AG20443 (cell line): ENCODE measurements at places on chromosomes 7 and 10.
A peak's percentile ranks its signal among the peaks of the same experiment; 100 is the strongest.

DNA sequence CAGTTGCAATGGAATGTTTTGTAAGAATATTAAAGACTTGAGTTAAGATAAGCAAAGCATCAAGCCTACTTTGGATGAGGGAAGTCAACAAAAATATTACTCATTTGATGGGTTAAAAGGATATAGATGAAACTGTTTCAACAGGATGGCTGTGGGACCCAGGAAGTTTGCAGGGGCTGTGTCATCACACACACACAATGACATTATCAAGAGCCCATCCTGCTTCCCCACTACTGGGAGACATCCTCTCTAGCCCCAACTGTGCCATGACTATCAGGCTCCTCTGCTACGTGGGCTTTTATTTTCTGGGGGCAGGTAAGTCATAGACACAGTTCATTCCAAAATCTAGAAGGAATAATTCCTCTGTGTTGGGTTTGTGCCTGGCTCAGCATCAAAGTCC lies 78.8 kb upstream of the PRSS1 start:
- DNase-seq: no peak

DNA sequence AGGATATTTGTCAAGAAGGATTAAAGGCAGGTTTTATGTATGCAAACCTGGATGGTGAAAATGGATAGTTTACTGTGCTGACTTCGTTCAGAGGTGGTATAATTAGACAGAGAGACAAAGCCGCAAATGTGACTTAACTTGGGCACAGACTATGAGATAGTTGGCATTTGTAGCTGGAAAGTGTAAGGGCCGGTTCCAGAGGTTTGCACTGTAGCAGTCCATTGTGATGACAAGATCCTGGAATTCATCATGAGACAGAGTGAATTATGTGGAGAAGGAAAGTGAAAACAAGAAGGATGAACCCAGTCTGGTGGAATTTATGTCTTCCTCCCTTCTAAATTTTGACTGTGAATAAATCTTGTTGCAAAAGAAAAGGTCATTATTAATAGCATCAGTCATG lies 139.0 kb downstream of the CNTNAP2 start:
- no peak for DNase-seq

GRCh38 chr7:83020161-83020560 lies 142.5 kb downstream of the PCLO start:
- no peak for DNase-seq

- DNase-seq: peak; percentile 84
Measured at GRCh38 chr7:151245360-151246101, 3.0 kb downstream of the SMARCD3 start.

GRCh38 chr7:140059273-140060242 lies 3.2 kb downstream of the PARP12 start:
- peak; percentile 66 for DNase-seq

GRCh38 chr7:27423290-27423689 lies 180.7 kb downstream of the EVX1 start:
- no peak for DNase-seq

GRCh38 chr10:62162261-62162981 lies 106.2 kb downstream of the RTKN2 start:
- no peak for DNase-seq

DNA sequence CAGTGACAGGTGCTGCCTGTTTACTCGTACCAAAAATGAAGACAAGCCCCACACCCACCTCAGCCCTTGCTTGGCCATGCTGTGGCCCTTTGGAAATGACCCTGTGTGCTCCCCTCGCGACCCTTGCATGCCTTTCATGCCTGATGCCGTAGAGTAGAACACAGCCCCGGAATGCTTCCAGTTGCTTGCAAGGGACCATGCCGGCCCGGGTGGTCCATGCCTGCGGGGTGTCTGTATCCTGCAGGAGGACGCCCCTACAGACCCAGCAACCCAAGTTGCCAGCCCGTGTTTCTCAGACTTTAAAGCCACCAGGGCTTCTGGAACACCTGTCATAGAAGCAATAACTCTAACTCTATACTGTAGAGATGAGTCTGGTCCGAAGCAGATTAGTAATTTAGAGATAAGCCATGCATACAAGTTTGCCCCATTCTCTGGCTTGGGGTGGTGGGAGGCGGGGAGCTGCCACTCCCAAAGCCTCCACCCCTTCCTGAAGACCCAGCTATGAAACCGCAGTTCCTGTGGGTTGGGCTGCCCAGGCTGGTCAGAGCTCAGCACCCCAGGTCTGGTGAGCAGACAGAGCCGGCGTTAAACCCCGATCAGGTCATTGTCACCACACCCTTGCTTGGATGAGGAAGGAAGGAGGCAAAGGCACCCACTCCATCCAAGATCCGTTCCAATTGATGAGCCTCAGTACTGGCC lies 143.5 kb downstream of the ADCY1 start:
- no peak for DNase-seq

DNA sequence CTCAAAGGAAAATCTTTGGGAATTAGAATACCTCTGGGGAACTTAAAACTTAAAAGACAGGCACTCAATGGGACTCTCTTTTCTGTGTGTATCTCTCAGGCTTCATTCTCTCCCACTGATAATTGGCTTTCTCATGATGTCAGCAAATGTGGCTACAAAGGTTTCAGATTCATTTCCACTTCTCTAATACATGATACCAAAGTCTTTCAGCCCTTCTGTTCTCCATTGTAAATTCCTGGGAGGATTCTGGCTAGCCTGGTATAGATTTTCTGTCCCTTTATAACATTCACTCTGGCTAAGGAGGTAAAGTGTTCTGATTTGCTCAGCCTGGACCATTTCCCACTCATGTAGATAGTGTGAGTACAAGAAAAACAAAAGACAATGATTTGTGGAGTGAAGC lies 606.2 kb downstream of the PCDH15 start:
- DNase-seq: no peak

GRCh38 chr10:8146650-8147049 lies 92.2 kb downstream of the GATA3 start:
- no peak for DNase-seq

DNA sequence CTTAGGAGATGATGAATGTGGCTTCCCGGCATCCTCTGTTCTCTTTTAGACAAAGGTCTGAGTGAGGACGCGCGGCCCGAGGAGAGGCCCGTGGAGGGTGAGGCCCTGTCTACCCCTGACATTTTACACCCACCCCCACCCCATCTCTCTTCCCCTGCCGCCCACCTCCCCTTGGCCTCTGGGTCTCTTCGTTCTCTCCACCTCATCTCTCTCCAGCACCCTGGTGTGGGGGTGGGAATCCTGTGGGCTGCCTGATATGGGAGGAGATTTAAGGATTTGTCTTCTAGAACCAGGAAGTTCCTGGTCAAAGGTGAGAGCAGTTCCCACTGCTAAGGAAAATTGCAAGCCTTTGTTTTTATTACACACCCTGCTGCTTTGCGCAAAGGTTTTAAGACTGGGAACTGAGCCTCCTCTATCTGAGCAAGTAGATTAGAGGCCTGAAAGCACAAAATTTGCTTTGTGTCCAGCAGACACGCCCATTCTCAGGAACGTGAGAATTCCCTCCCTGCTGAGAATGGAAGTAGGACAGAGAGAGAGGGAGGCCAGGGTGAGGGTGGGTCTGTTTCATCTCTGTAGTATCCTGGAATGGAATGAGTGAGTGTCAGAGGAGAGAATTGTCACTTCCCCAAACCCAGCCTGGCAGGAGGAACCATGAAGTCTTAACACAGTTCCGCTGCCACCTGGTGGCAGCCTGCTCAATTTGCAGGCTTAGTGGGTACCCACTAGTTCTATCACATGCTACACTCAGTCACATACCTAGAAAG lies 91.2 kb downstream of the GTF2IRD1 start:
- DNase-seq: peak; percentile 53

- DNase-seq: no peak
Measured at GRCh38 chr7:35253460-35253709, 515 bp downstream of the TBX20 start.

GRCh38 chr7:138429577-138430250 lies 30.3 kb upstream of the TRIM24 start:
- no peak for DNase-seq

GRCh38 chr7:85234730-85235129 lies 47.9 kb upstream of the SEMA3D start:
- no peak for DNase-seq

- DNase-seq: no peak
Measured at GRCh38 chr7:121505540-121506182, 109.6 kb upstream of the FAM3C start.

- DNase-seq: peak; percentile 37
Measured at GRCh38 chr10:43048301-43049051, 28.4 kb upstream of the RET start.

GRCh38 chr7:53035499-53036412 lies at the start of gene POM121L12:
Gene POM121L12 (plus strand): TSS chr7:53035633. CDS start chr7:53035672, 39 bp downstream.
- DNase-seq: no peak

DNA sequence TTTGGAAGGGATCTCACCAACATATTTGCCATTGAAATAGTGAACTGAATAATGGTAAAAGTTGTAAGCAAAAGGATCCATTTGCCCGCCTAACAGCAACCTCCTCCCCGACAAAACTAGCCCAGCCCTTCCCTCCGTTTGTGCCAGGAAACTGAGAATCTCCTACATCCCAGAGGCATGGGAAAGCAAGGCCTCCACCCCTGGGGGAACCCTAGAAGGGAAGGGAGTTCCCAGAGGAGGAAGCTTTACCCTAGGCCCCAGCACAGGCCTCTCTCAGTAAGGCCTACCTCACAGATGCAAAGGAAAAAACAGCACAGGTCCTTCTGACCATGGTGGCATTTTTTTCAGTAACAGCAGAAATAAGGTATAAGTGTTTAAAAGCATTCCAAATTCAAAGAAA lies 229.7 kb downstream of the ELMO1 start:
- no peak for DNase-seq

GRCh38 chr7:95018021-95018420 lies 110.6 kb downstream of the PPP1R9A start:
- DNase-seq: peak; percentile 9

GRCh38 chr10:14687340-14687739 lies 87.4 kb downstream of the FAM107B start:
- no peak for DNase-seq

DNA sequence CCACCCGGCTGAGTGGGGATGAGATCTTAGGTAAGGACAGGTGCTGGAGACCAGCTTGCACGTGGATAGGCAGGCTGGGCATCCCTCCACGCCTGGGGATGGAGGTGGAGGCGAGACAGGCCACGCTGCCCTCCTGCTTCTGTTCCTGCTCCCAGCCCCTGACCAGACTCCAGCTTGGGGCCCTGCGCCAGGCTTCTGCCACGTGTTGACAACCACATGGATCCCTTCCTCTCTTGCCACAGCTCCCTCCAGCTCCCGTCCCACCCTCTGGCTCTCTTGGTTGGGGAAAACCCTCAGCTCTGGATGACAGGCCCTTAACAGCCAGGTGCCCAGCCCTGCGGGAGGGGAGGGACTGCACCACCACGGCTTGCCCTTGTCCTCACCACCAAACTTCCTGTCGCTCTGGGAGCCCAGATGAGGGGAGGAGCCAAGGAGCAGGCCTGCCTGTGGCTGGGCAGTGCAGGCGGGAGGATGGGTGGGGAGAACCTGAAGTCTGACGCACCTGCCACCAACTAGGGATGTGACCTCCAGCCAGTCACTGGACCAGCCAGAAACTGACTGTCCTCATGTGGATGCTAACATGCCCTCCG lies 36.0 kb downstream of the KCNH2 start:
- no peak for DNase-seq

DNA sequence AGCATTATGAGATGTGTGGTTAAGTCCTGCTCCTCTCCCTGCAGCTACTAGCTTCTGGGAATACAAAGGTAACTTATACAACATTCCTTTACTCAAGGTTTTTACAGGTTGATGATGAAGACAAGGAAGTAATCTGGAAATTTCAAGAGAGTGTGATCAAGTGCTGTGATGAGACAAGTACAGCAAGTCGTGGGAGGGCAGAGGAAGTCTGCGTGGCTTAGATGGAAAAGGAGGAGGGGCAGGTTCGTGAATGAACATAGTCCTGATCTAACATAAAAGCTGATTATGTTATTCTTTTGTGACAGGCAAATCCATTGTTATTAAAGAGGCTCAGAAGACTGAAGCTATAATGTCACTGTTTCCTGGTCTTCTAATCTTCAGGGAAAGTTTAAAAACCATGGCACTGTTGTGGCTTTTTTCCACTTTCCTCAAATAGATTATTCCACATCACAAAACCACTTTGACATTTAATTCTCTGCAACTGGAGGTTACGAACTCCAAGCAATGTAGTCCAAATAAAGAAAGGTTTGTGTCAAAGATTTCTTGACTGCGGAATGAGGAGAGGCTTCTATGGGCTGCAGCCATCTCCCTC lies 84.1 kb downstream of the CPXM2 start:
- no peak for DNase-seq

DNA sequence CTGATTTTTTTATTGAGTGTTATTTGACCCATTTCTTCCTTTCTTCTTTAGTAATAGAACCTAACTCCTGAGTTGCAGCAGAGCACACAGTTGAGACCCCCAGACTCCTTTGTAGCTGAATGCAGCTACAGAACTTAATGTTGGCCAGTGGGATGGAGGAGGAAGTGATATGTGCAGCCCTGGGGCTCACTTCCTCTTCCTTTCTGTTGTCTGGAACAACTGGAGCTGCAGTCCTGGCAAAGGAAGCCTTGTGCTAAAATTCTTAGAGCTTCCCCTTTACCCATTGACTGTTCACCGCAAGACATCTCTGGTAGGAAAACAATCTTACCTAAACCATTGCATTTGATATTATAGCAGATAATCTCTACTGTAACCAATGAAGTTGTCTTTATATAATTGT lies 86.6 kb downstream of the ITGB8 start:
- DNase-seq: no peak

DNA sequence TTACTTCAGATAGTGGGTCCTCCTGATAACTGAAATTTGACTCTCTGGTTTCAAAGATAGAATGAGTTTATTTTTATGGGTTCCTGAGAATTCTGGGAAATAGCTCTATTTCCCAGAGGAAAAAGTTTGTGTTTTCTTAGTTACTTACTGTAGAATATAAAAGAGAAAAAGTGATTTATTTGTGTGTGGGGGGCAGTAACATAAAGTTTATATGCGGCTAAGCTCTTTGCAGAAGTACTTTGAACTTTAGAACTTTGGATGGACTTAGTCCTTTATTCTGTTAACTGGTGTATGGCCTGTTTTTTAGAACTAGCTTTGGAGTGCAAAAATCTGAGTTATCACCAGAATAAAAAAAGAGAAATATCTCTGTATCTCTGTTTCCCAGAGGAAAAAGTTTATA lies 157.1 kb downstream of the BBS9 start:
- DNase-seq: no peak

- no peak for DNase-seq
Measured at GRCh38 chr7:81410471-81411117, 359.3 kb downstream of the HGF start.

DNA sequence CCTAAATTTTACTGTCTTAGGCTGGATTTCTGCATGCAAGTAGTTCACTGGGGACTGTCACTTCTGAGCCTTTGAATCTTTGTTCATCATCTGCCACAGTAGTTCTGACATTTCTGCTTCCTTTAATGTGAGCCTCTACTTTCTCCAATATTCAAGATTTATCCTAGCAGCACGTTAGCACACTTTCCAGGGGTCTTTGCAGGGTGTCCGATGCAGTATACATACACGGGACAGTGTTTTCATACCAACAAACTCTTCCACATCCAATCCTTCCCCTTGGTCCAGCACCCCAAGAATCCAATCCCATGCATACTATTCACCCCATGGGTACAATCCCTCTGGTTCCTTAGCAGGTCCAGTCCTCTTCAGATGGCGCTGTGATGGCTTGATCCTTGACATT lies 22.7 kb upstream of the NPTX2 start:
- no peak for DNase-seq

GRCh38 chr10:95414844-95415485 lies 124.2 kb upstream of the PDLIM1 start:
- no peak for DNase-seq
